ENCODE measurements at places on chromosomes 1 and 21. TPM values are rescaled to one million over a fixed set of nuclear protein-coding genes. Genes with fewer than 3 reads are reported as not detected.

GPR3 gene
- total RNA-seq, result 1.6 TPM

TEDDM1 gene
- not detected for total RNA-seq

PTPRC gene
- not detected for total RNA-seq

LRP8 gene
- 31.9 TPM for total RNA-seq

ASPM gene
- total RNA-seq, result 17.6 TPM

KRTAP13-2 gene
- total RNA-seq, result not detected

ERMAP gene
- total RNA-seq, result 3.8 TPM

KRTAP10-12 gene
- total RNA-seq, result not detected

SHCBP1L gene
- not detected for total RNA-seq

CDK11A gene
- 18.3 TPM for total RNA-seq

RGS7 gene
- total RNA-seq, result 0.02 TPM

GBP4 gene
- total RNA-seq, result 0.02 TPM

CDC14A gene
- 2.4 TPM for total RNA-seq

NR1I3 gene
- total RNA-seq, result not detected

HSD3B1 gene
- not detected for total RNA-seq

PRELP gene
- total RNA-seq, result not detected

HFM1 gene
- not detected for total RNA-seq

NUDT4B gene
- 1.2 TPM for total RNA-seq

LCE2C gene
- total RNA-seq, result not detected

C1orf94 gene
- total RNA-seq, result 0.06 TPM

EVA1C gene
- total RNA-seq, result 55.6 TPM

SPRR2G gene
- total RNA-seq, result not detected

SPRR4 gene
- not detected for total RNA-seq

RNU1-3 gene
- total RNA-seq, result 4.3 TPM

ZSCAN20 gene
- 1.6 TPM for total RNA-seq

CFAP74 gene
- total RNA-seq, result 0.06 TPM

C1orf146 gene
- not detected for total RNA-seq

STPG1 gene
- 6.0 TPM for total RNA-seq

TSPEAR gene
- total RNA-seq, result not detected

OR2T2 gene
- total RNA-seq, result not detected
